RPMI7951 (cell line): ENCODE measurements at places on chromosomes 12 and 14. TPM values are rescaled to one million over a fixed set of nuclear protein-coding genes. Genes with fewer than 3 reads are reported as not detected.

Gene ACOT4
- 3.0 and 3.6 TPM in 2 replicates for total RNA-seq

Gene KCNK10
- not detected in 2 replicates for total RNA-seq

Gene LBHD2
- not detected in 2 replicates for total RNA-seq

Gene RND1
- 0.29 TPM in 1 of 2 replicates, not detected in the other for total RNA-seq

Gene DDHD1
- 12.4 and 14.9 TPM in 2 replicates for total RNA-seq

Gene CNTN1
- total RNA-seq = under 0.01 TPM in 1 of 2 replicates, not detected in the other

Gene ST8SIA1
- 1.7 and 2.6 TPM in 2 replicates for total RNA-seq

Gene WNT1
- total RNA-seq = not detected in 2 replicates

Gene BEGAIN
- not detected in 2 replicates for total RNA-seq

Gene RASSF8
- 37.5 and 41.7 TPM in 2 replicates for total RNA-seq
